Left kidney (tissue), 8 donors: ENCODE measurements at places on chromosomes 6 and 20. TPM values are rescaled to one million over a fixed set of nuclear protein-coding genes. Genes with fewer than 3 reads are reported as not detected.

MEP1A gene
- polyA plus RNA-seq, result not detected

MYB gene
- polyA plus RNA-seq, result 5.7 TPM

SLC44A4 gene
- 52.6 TPM for polyA plus RNA-seq

COX4I2 gene
- 0.75 TPM for polyA plus RNA-seq

- DNase-seq, result no peak
These were observed 27.7 kb upstream of the PTPN1 start for GRCh38 chr20:50482396-50482981.

DNA sequence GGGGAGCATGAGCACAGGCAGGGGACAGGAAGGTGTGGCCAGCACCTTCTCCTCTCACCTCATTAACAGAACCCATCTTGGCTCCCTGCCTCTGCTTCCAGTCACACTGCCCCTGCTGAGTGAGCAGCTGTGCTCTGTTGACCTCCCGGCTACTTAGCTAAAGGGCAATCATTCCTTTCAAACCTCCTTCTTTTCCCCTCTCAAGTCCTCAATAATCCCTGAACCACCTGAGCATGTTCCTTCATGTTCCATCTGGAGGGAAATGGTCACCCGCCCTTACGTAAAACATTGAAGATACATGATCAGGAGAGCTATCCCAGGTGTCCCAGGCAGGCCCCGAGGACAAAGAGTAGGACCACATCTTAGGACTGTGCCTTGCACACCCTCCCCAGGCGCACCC is 21.7 kb upstream of the MRPS10 start:
- no peak for DNase-seq

- no peak for DNase-seq
These were observed 211.9 kb downstream of the FOXC1 start for GRCh38 chr6:1821513-1822183.

DNA sequence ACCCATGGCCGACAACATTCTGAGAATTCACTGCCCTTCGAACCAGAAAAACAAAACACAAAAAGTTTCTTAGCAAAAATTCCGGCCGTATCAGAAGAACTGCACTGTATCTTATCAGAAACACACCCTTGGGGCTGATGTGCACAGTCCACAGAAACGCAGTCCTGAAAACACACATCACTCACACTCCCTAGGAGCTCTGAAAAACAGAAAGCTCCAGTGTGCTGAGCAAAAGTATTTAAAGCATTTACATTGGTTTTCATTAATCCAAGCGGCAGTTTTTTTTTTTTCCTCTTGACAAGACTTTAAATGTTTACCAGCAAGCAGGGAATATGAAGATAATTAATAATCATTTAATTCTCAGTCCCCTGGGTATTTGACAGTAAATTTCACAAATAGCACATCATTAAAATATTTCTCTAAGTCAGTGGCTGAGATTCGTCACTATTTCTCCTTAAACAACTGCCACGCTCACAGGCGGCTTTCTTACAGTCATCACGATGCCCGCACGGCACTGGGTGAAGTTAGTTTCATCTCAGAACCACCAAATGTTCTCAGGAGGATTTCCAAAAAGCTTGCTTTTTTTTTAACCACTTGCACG is 13.3 kb downstream of the NFATC2 start:
- DNase-seq, result no peak

DNA sequence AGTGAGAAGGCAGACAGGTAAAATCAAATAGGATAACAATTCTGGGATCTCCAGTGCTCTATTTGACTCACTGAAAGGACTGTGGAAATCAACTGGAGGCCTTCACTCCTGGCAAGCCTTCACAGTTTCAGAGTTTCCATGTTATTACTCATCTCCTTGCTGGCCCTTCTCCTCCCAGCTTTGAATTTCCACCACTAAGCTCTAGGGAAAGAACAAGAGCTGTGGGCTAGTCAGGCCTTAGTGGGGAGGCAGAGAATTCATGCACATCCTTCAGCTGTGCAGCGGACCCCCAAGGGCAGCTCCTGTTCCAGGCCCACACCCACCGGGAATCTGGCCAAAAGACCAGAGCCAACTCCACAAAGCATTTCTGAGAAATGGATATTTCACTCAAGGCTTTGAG is 26.0 kb downstream of the MYLIP start:
- no peak for DNase-seq

- DNase-seq, result peak; percentile 79
These were observed 1.5 kb upstream of the MSH5 start for GRCh38 chr6:31737991-31738979.

DNA sequence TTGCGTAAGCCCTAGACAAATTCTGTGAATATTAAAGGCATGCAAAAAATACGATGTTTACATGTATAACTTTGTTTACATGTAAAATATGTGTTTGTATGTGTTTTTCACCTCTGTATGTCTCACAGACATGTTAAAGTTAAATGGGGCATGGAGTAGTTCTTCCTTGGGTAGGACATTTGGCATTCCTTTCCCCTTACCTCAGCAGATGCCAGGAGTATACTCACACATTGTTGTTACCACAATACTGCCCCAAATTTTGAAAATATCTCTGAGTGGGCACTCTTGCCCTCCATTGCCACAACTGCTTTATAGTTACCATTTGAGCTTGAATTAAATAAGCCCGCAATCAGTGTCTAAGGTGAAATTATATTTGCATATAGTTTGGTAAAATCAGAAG is 147.5 kb downstream of the MYO6 start:
- DNase-seq, result no peak

DNA sequence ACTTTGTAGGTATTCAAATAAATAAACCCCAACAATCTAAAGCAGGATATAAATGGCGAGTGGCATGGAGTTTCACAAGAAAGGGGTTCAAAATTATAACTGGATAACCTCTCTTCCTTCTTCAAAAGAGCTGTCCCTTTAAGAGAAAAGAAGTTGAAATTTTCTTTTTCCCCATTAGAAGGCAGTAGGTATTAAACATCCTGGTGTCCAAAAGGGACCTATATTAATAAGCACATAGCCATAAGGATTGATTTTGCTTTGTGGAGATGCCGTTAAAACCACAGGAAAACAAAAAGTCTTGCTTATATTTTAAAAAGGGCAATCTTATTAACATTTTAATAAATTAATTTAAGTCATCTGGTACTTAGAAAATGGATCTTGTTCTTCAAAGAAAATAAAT is 76.5 kb downstream of the LYRM4 start:
- no peak for DNase-seq

GRCh38 chr6:6891949-6892461 is 215.8 kb upstream of the RREB1 start:
- DNase-seq, result no peak
